ENCODE measurements at places on chromosomes 13 and 19.

GRCh38 chr13:62119739-62120700, 704.4 kb upstream of the PCDH20 start:
- no peak for DNase-seq

- DNase-seq, result peak; percentile 44
These were observed 9.7 kb downstream of the GPR42 start for GRCh38 chr19:35380450-35381124.

DNA sequence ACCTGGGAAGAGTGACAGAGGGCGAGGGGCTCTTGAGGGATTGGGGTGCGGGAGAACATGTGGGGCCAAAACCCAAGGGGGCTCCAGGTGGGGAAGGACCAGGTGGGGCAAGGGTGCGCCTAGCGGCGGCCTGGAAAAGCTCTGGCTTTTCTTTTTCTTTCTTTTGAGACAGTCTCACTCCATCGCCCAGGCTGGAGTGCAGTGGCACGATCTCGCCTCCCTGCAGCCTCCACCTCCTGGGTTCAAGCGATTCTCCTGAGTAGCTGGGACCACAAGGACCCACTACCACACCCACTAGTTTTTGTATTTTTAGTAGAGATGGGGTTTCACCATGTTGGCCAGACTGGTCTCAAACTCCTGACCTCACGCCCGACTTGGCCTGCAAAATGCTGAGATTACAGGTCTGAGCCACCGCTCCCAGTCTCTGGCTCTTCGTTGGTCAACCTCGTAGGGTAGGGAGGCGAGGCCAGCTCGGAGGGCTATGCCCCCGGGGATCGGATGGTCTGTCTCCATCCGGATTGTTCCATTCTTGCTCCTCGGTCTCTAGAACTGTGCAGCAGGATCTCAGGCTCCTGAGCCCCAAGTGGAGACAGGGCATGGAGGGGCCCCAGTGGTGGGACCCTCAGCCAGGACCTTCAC, 3.7 kb downstream of the GADD45B start:
- no peak for DNase-seq

- DNase-seq, result peak; percentile 100
These were observed at the start of gene TRIM28 for GRCh38 chr19:58543826-58544590. TRIM28 (plus strand) TSS chr19:58544064; CDS start chr19:58544758, 694 bp downstream.

DNA sequence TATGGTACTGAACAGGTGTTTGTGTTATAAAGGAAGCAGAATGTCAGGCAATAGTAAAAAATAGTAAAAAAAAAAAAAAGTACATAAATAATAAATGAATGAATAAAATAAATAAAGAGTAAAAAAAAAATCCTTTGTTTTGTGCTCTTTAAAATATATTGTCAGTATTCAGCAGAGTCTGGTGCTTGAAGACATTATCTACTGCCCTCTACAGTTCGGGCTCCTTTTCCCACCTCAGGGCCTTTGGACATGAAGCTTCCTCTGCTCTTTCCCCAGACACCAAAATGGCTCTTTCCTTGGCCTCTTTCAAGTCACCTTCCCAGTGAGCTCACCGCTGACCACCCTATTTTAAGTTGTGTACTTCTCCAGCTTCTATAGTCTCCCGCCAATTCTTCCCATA, 137.5 kb downstream of the TNFRSF19 start:
- no peak for DNase-seq

GRCh38 chr19:8004723-8005513, 523 bp downstream of the ELAVL1 start:
- no peak for DNase-seq

- no peak for DNase-seq
These were observed 1.2 kb upstream of the SYNE4 start for GRCh38 chr19:36009633-36010379.

GRCh38 chr19:28881616-28882015, 331.3 kb downstream of the UQCRFS1 start:
- no peak for DNase-seq

- DNase-seq, result peak; percentile 95
These were observed 10.2 kb downstream of the STAP2 start for GRCh38 chr19:4328243-4328990.

- DNase-seq, result peak; percentile 81
These were observed at the start of gene SELENOW for GRCh38 chr19:47778049-47778953. SELENOW (plus strand) TSS chr19:47778703; CDS start chr19:47778786, 83 bp downstream.

GRCh38 chr19:55606471-55606787, 982 bp downstream of the ZNF865 start:
- DNase-seq, result no peak

DNA sequence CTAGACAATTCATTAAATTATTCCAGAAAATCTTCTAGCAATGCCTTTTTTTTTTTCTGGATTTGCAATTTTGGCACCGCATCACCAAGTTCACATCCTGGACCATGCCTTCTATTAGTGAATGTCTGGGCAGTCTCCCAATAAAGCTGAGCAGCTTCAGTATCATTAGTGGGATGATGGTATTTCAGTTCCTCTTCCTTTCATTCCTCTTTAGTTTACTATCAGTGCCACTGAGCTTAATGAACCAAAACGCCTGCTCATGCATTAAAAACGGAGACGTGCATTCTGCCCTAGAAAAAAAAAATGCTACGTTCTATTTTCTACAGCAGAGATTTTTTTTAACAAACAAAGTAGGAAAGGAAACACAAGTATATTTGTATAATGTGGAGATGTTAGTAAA, 343.0 kb downstream of the PCDH9 start:
- DNase-seq, result no peak

- DNase-seq, result no peak
These were observed 15.1 kb downstream of the BRCA2 start for GRCh38 chr13:32330441-32330840.

DNA sequence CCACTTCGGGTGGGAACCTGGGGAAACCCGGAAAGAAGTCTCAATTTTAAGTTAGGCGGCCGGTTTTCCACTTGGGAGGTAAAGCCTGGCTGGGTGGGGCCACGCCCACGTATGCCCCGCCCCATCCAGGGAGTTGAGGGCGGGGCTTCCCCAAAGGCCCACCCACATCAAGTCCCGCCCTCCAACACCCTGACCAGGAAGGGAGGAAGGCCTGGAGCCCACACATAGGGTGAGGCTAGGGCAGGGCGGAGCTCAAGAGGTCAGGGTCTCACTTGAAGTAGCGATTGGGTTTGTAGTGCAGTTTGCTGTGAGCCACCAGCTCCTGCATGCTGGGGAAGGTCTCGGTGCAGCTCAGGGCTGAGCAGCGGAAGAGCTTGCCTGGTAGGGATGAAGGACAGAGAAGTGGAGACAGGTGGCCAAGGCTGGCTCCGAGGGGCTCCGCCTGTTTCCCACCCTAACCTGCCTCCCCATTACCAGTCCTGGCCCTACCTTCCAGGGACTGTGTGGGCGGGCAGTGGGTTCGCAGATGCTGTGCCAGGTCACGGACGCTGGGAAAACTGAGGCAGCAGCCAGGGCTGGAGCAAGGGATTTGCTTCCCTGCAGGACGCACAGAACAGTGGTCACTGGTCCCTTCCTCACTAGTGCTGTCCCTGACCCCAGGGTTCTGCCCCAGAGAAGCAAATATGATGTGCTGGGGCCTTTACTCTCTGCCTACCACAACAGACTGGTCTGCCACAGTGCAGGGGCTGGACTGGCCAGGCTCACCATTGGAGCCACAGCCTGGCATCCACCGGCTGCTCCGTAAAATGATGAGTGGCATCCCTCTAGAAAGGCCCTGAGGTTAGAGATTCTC, 1.6 kb downstream of the ZNF414 start:
- DNase-seq, result no peak

- DNase-seq, result no peak
These were observed 59.7 kb upstream of the UBL3 start for GRCh38 chr13:29909975-29910674.

DNA sequence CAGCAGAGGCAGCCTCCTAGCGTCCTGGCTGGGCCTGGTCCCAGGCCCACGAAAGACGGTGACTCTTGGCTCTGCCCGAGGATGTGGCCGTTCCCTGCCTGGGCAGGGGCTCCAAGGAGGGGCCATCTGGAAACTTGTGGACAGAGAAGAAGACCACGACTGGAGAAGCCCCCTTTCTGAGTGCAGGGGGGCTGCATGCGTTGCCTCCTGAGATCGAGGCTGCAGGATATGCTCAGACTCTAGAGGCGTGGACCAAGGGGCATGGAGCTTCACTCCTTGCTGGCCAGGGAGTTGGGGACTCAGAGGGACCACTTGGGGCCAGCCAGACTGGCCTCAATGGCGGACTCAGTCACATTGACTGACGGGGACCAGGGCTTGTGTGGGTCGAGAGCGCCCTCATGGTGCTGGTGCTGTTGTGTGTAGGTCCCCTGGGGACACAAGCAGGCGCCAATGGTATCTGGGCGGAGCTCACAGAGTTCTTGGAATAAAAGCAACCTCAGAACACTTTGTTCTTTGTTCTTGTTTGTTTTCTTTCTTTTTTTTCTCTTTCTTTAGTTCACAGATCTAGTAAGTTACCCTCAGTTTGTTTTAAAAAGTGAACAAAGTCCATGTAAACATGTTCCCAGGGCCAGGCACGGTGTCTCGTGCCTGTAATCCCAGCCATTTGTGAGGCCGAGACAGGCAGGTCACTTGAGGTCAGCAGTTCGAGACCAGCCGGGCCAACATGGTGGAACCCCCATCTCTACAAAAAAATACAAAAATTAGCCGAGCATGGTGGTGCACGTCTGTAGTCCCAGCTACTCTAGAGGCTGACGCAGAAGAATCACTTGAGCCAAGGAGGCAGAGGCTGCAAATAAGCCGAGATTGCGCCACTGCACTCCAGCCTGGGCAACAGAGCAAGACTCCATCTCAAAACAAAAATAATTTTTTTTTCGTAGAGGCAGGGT, 10.2 kb downstream of the ANGPTL4 start:
- DNase-seq, result no peak

GRCh38 chr19:4493104-4493928, 21.2 kb downstream of the HDGFL2 start:
- no peak for DNase-seq

GRCh38 chr13:51636349-51636890, 52.2 kb downstream of the WDFY2 start:
- no peak for DNase-seq

DNA sequence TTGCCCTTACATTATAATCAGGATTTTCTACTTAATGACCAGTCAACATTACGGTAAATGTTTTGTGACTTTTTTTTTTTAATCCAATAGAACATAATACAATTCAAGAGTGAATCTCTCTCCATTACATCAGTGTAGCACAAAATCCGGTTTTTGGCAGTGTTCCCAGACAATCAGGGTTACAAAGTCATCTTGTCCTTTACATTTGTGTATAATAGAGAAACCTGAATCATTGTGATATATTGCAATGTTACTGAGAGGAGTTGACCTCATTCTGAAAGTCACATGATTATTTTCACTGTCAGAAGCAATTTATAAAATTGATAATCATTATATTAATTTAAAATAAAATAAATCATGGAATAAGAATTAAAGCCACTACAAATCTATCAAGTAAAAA, 1346.0 kb upstream of the SPRY2 start:
- DNase-seq, result no peak

DNA sequence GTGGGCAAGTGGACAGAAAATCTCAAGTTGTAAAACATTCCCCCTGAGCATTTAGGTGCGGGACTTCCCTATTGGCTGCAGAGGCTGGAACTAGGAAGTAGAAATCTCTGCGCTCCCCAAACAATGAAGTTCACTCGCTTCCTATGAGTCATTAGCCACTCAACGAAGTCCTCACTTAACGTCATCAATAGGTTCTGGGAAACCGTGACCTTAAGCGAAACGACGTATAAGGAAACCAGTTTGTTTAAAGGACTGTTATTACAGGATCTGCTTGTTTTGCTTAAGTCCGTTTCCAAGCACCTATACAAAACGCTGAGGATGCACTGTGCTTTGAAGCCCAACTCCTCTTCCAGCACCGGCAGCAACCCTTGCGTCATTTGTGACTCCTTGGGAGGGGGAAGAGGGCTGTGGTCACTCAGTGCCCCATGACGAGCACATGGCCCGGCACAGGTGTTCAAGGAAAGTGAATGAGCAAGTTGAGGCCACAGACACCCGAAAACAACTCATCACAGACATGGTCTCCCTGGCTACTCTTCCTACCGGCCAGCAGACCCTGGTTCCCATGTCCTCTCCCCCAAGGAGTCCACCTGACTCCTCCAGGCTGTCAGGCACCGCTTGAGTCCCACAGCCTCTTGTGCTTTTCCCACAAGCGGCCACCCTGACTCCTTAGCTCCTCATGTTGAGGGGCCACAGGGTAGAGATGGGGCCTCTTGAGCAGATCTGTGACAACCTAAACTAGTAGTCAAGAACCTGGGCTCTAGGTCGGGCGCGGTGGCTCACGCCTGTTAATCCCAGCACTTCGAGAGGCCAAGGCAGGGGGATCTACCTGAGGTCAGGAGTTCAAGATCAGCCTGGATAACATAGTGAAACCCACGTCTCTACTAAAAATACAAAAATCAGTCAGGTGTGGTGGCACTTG, 4.8 kb downstream of the RPS16 start:
- DNase-seq, result no peak

- DNase-seq, result no peak
These were observed 10.4 kb upstream of the ZNF586 start for GRCh38 chr19:57759096-57759495.

DNA sequence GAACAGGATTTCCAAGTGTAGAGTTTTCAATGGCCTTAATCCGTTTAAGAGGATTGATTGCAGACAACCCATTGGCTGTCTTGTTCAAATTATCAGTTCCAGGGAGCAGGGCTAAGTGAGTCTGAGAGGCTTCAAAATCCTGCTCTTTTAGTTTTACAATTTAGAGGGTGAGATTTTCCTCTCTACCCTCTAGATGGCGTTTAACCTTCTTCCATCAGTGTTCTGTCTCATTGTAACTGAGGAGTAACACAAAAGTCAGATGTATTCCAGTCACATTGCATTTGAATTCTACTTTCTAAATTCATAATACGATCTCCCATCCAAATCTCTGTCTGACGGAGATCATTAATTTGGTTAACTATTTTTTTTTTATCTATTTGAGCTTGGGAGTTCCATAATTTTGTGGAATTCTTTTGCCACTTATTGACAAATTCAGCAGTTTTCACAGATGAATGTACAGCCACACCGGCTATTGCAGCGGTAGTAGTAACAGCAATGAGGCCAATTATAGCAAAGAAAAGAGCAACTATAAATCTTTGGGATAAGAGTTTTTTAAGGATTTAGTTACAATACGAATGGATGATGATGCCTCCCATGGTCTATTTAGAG, 7.8 kb upstream of the C19orf84 start:
- DNase-seq, result no peak

- no peak for DNase-seq
These were observed 12.0 kb upstream of the KBTBD6 start for GRCh38 chr13:41144576-41144975.

- DNase-seq, result no peak
These were observed 177.3 kb downstream of the COL4A1 start for GRCh38 chr13:110129539-110130186.

GRCh38 chr13:40657307-40657706, 9.1 kb downstream of the FOXO1 start:
- DNase-seq, result no peak

DNA sequence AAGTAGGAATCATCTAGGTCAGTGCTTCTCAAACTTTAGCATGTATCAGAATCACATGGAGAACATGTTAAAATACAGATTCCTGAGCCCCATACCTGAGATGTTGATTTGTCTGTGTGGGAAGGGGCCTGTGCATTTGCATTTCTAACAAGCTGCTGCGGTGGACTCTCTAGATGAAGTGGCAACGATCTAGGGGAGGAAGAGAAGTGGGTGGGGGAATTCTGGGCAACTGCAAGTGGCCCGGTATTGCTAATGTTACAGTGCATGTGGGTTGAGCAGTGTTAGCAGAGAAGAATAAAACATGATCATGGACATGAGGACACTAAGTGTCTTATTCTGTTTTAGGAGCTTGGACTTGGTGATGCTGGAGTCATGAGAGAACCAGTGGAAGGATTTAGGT, 329.0 kb downstream of the OLFM4 start:
- no peak for DNase-seq

Measured in liver (tissue), 10 donors.